ENCODE measurements at places on chromosomes 2 and 18. TPM values are rescaled to one million over a fixed set of nuclear protein-coding genes. Genes with fewer than 3 reads are reported as not detected.

GRCh38 chr2:138090330-138090729 lies 126.1 kb downstream of the HNMT start:
- DNase-seq, result peak; percentile 48

GRCh38 chr18:58699551-58699950 lies 28.3 kb downstream of the MALT1 start:
- no peak for DNase-seq

The ADRA2B gene
- polyA plus RNA-seq, result 1.7 TPM

- no peak for DNase-seq
These were observed 15.5 kb downstream of the SLC25A12 start for GRCh38 chr2:171878481-171878993.

- no peak for DNase-seq
These were observed 137.4 kb downstream of the ACOXL start for GRCh38 chr2:110869472-110870446.

DNA sequence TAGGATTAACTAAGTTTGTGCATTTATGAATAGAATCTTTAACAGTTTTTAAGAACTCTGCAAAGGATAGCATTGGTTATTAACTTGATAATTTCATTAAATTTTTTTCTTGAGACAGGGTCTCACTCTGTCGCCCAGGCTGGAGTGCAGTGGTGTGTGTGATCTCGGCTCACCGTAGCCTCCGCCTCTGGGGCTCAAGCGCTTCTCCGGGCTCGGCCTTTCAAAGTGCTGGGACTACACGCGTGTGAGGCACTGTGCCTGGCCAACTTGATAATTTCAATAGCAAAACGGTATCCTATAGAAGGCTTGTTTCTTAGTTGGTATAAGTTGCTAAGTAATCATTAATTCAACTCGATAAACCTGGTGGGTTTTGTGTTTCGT lies 38.0 kb downstream of the ADNP2 start:
- DNase-seq, result no peak

All from GM23338 (cell line).